ENCODE measurements at places on chromosomes 7 and 10. TPM values are rescaled to one million over a fixed set of nuclear protein-coding genes. Genes with fewer than 3 reads are reported as not detected.

DNA sequence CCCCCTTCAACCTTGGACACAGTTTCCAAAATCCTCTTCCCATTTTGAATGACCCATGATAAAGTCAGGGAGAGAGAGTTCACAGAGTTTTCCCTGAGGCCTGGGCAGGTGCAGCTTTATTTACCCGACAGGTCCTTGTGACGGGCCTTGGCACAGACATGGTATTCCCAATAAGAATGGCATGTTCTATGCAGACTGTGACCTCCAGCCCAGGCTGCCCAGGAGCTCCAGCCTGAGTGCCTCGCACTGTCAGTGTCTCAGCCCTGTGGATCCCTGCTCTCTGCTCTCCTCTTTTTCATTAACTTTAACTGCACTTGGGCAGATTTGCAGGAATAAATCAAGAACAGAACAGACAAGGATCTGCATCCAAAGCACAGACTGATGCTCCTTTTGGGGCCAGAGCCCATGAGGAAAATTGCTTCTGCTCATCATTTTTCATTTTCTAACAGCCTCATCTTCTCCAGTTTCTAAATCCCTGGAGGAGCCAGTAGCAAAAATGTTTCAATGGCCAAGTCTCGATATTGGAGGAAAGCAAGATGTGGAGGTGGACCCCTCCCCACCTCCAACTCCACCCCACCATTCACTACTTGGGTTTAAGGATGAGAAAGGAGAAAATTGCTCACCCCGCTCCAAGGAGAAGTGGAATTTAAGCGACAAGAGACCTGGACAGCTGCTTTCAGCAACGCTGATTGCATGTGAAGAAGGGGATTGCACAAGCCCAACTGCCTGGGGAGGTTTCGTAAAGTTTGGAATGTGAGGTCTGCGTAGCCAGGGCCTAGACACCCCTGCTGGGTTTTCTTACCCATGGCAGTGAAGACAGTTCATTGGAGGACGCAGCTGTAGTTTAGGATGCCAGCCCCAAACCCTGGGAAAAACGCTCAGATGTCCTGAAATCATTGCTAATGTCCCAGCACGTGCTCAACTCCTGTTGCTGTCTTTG is 225.9 kb downstream of the WDR11 start:
- peak; percentile 70 for DNase-seq

DNA sequence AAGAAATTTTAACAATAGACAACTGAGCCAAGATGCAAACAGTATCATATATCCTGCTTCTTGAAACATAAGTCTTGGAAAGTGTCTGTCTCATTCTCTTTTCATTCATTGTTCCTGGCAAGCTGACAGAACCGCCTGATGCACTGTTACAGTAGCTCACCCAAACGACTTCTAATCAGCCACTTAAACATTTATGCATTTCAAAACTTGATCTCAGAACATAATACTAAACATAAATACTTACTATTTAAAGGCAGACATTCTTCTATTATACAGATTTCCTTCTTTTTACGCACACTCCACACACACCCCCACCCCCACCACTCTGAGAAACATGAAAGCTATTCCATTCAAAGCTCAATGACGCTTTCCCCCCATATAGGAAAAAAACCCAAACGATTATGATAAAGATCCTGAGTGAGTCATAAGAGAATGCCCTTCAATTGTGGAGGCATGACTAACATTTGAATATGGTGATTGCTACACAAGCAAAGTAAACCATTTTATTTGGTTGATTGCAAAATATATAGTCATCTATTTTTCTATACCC is 30.5 kb downstream of the SHTN1 start:
- peak; percentile 20 for DNase-seq

EPHA1 gene
- not detected for total RNA-seq

GRCh38 chr7:67855322-67855721 is 858.7 kb downstream of the TYW1 start:
- no peak for DNase-seq

DNA sequence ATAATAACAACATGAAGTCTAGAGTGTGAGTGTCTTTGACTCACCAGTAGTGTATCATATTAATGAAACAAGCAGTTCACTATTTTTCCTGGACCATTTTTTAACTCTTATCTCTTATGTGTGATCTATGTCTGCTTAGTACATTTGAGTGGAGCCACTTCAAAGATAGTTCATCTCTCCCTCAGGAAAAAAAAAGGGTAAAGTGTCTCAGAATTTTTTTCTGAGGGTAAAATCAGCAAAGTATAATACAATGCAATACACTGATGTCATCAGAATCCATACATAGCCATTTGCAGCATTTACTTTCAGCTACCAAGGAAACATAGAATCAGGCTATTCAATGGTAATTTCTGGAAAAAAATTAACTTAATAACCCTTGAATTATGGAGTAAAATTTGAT is 706.7 kb downstream of the DNAJB9 start:
- no peak for DNase-seq

- DNase-seq: no peak
Measured at GRCh38 chr10:32263300-32263699, 83.7 kb downstream of the EPC1 start.

PHYHIPL gene
- total RNA-seq: 0.31 TPM

GRCh38 chr7:1225441-1226185 is 7.1 kb upstream of the UNCX start:
- DNase-seq: no peak

MINPP1 gene
- total RNA-seq: 12.1 TPM

- peak; percentile 98 for DNase-seq
Measured at GRCh38 chr10:129023082-129023481, 444.0 kb upstream of the MGMT start.

GRCh38 chr10:114239117-114239993 is at the start of gene VWA2:
Gene VWA2 (plus strand): TSS chr10:114239254. CDS start chr10:114248714, 9,460 bp downstream.
- DNase-seq: no peak

DNA sequence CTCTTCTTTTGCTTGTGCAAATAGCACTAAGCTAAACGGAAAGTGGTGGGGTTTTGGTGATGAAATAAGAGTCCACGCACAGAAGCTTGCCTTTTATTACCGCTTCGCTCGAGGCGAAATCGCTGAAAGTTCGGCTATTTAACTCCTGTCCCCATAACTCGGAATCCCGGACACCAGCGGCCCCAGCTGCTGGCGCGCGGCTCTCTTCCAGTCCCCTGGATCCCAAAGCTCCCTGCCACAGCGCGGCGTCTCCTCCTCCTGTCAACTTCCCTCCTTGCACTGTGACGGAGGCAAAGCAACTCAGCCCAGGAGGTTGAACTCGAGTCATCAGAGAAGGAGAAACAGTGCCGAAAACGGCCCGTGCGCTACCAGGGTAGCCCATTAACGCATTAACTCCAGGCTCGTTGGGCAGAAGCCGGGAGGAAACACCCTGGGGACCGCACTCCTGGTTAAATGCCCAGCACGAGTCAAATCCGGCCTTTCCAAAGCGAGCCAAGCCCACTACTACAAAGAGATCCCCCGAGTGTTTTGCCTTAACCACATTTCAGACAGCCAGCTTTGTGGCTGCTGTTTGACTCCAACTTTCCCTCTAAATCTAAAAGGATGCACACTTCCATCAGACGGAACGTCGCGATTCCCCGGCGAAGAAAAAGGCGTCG is 1.3 kb downstream of the SEMA3D start:
- DNase-seq: peak; percentile 94

DNA sequence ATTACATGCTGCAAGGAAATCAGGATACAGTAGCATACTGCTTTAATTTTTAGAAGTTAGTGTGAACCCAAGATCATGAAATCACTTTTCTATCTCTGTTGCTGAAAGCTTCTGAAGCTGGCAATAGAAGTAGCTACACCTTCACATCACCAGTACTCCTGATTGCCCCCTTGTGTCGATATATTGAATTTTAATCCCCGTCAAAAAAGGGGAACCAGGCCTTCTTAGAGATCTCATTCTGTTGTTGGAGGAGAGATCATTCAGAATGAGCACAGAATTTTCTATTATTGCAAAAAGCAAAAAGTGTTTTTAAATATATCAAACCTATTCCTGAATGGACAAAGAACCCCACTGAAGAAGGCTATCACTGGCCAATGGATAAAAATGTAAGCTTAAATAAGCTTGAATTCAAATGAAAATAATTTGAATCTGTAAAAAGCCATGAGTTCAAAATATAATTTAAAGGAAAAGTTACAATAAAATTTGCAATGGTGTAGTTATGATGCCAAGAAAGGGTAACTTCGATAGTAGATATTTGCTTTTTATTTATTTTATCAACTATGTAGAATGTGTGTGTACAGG is 39.7 kb upstream of the TEX47 start:
- peak; percentile 17 for DNase-seq

GRCh38 chr7:155405399-155406318 is 52.3 kb upstream of the EN2 start:
- peak; percentile 17 for DNase-seq

DNA sequence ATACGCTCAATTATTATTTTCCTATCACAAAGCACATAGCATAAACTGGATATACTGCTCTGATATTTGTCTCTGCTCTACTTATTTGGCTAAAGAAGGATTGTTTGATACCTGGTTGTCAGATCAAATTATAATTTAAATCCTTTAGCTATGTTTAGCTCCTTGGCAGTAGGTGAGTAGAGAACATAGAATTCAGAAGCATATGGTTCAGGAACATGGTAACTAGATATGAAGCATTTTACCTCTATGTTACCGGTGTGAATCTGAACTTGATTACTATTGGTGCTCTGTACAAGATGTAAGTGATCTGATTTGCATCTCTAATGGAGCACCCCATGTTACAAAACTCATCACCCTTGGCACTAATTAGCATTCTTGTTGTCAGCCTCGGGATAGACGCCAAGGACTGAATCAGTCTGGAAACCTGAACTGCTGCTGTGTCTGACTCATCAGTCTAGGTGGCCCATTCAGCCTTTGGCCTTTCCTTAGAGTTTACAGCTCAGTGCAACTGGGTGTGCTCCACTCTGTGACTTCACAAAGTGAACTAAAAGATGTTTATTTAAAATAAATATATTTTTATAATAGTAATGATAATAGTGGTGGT is 12.3 kb upstream of the MYPN start:
- peak; percentile 43 for DNase-seq

VIPR2 gene
- 8.5 TPM for total RNA-seq

GRCh38 chr7:24510759-24511158 is 62.5 kb upstream of the PALS2 start:
- no peak for DNase-seq

NKX2-3 gene
- total RNA-seq: 0.62 TPM

- DNase-seq: no peak
Measured at GRCh38 chr7:78020874-78021249, 222.3 kb downstream of the PHTF2 start.

DNA sequence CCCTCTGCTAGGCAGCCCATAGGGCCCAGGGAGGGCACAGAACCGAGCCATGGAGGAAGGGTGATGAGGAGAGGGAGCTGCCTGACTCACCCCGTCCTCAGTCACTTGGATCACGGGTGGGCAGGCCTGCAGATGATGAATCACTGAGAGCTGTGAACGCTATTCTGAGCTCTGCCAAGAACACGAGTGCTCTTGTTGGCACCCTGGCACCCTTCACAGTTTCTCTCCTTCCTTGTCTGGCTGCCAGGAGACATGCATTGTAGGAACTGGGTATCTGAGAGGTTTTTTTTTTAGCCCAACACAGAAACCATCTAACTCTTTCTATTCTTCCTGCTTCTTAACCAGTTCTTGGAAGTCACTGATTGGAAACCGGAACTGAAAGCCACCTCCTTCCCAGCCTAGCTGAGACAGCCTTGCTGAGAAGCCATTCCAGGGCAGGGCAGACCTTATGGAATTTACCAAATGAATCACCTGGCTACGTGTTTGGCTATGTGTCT is 82.1 kb downstream of the SLC37A3 start:
- DNase-seq: peak; percentile 60

SCIN gene
- total RNA-seq: 0.27 TPM

- DNase-seq: no peak
Measured at GRCh38 chr7:122340427-122340826, 35.9 kb upstream of the FEZF1 start.

GRCh38 chr7:10225275-10225674 is 748.4 kb upstream of the PHF14 start:
- peak; percentile 94 for DNase-seq

DNA sequence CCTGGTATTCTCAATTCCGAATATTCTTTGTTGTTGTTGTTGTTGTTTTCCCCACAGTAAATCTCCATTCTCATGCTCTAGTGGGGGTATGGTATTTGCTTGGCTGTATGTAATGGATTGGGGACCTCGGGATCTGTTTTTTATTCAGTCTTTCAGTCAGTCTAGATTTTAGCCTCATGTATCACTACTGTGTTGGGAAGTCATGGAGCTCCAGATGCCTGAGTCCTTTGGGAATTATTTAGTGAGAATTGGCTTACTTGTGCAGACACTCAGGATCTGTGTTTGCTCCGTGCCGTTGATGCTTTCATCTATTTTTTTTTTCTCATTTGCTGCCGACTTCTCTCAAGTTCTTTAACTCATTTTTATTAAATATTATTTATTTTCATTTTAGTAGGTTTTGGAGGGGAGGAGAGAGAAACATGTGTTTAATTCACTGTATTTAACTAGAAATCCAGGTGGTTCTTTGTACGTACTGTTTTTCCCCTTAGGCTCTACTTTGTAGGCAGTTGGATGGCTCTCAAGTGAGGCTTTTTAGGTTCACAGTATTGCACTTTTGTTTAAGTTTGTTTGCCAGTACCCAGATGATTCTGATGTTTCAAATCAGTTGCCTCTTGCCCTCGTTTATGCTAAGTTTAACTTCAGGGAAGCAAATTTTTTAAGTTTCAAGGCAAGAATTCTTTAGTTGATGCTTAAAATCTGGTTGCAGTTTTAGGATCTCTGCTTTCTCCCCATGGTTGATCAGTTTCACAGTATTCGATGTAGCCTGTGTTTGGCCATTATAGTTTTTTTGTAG is 36.9 kb downstream of the ZNRF2 start:
- DNase-seq: peak; percentile 80

- no peak for DNase-seq
Measured at GRCh38 chr7:140671966-140672365, 779 bp upstream of the ADCK2 start.

- peak; percentile 76 for DNase-seq
Measured at GRCh38 chr7:93544691-93545090, 29.8 kb downstream of the CALCR start.

DNA sequence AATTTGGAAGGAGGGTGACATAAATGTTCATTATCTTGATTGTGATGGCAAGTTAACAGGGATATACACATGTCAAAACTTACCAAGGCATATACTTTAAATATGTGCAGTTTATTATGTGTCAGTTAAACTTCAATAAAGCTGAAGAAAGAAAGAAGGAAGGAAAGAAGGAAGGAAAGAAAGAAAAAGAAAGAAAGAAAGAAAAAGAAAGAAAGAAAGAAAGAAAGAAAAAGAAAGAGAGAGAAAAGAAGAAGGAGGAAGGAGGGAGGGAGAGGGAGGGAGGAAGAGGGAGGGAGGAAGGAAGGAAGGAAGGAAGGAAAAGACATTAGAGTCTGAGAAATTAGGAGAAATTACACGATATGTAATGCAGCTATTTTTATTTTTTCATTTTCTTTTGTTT is 15.9 kb upstream of the GSTK1 start:
- DNase-seq: no peak

- DNase-seq: peak; percentile 90
Measured at GRCh38 chr10:128263891-128264688, 137.9 kb upstream of the MKI67 start.

LRGUK gene
- total RNA-seq: 0.89 TPM

ASB10 gene
- total RNA-seq: 3.1 TPM

- DNase-seq: peak; percentile 75
Measured at GRCh38 chr7:37495574-37496184, 47.0 kb upstream of the ELMO1 start.
